Activated CD4-positive, alpha-beta T cell treated with anti-CD3 and anti-CD28 coated beads, Interleukin-2, amount 50 U/mL, for 24 hours (primary cell): ENCODE measurements at places on chromosomes 5 and 9.

DNA sequence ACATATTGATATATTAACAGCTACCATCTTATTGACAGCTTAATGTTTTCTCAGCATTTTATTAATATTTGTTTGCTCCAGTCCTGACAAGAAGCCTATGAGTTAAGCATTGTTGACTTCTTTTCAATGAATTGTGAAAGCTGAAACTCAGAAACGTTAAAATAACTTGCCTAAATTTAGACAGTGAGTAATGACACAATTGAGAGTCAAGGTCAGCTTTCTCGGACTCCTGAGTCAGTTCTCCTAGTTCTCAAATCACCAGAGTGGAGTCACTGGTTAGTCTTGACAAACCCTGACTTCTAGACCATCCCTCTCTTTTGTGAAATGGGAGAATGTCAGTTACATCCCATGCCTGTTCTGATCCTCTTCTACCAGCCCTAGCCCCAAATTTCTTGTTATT is 222.7 kb upstream of the ACO1 start:
- DNase-seq: no peak

GRCh38 chr5:147753765-147754164 is 28.8 kb downstream of the JAKMIP2 start:
- no peak for DNase-seq

DNA sequence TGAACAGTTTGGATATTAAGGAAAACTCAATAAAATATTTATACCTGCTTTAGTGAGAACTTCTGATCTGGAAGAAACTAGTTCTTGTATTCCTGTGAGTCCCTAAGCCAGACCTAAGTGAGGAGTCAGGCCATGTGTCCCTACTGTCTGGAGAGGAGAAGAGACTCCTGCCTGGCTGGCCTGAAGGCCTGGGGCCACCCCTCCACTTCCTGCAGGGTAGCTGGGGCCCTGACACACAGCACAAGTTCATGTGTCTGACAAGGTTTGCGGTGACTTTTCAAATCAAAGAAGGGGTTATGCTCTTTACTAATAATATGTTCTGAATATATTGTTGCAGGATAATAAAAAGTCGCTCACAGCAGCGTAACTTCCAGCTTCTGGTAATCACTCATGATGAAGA is 16.1 kb upstream of the IL13 start:
- no peak for DNase-seq

DNA sequence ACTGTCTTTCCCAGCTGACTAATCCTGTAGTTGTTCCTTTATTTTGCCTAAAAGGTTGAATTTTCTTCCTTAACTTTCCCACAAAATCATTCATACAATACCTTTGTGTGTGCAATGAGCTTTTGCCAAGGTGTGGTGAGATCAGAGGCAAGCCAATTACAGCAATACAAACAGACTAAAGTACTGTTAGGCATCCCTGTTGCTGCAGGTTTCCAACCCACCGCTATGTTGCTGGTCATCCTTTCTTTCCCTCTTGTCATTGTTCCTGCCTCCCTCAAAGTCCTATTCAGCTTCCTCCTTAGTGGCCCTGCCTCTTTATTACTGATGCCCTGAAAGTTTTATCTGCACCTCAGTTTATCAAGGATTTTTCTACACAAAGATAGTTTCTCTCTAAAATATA is 22.1 kb downstream of the ITGA2 start:
- no peak for DNase-seq

DNA sequence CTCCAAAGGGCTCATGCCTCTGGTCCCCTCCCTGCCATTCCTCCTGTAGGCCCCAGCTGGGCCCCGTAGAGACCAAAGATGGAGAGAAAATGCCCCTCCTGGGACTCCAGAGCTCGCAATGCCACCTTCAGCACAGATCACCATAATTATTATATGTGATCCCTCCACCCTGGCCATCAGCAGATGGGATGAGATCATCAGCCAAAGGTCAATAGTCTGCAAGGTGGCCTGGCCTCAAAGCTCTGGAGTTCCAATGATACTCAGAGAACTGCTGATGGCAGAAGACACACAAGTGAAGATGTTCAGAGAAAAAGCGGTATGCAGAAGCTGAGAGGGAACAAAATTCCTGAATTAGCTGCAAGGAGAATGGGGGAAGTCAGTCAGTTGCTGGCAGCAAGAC is 5.0 kb downstream of the RPP25L start:
- DNase-seq: no peak
